ENCODE measurements at places on chromosomes 4 and X. TPM values are rescaled to one million over a fixed set of nuclear protein-coding genes. Genes with fewer than 3 reads are reported as not detected.

GRCh38 chr4:163595580-163595979 is 101.1 kb downstream of the TMA16 start:
- DNase-seq = no peak

GRCh38 chr4:87391576-87392054 is 627 bp upstream of the HSD17B11 start:
- no peak for DNase-seq

GRCh38 chrX:123600181-123600580 is 132.7 kb downstream of the THOC2 start:
- no peak for DNase-seq

Gene PF4V1
- total RNA-seq = not detected

Gene PAGE4
- not detected for total RNA-seq

Gene TMEM35A
- not detected for total RNA-seq
